ENCODE measurements at places on chromosomes 4 and X.

DNA sequence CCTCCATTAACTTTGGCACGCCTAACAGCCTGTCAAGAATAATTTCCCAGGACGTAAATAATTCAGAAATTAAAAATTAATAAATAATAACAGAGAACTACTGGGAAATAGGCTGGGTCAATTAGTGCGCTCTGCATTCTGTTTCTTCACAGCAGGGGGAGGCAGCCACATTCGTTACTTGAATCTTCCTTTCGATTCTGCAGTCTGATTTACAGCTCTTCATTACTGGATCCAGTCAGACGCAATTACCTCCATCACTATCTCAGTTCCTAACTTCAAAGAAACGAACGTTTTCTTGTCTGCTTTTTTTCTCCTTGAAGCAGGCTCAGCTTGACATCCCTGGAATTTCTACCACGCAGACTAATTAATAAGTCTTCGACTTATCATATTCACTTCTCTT is 9.0 kb upstream of the RPL34 start:
- no peaks in the 10 kb centered on the region for H3K27me3 ChIP-seq
- no peak overlapping the region for H3K27ac ChIP-seq
- no peaks in the 10 kb centered on the region for H3K4me1 ChIP-seq
- DNase-seq, result no peak

DNA sequence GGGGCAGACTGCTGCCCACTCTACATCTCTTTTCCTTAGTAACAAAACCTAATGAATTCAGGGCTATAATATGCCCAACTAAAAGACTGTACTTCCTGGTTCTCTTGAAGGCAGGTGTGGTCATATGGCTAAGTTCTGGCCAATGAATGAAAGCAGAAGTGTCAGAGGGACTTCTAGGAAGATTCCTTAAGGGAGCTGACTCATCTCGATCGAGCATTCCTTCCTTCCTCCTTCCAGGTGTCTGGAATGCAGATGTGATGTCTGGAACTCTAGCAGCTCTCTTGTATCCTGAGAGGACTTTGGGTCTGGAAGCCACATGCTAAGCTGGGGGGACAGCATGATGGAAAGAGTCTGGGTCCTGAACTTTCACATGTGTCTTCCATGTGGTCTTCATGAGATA is 116.2 kb upstream of the STX18 start:
- no peaks in the 10 kb centered on the region for H3K27me3 ChIP-seq
- no peak overlapping the region for H3K4me3 ChIP-seq
- DNase-seq, result no peak
- peaks cover 29% of the 10 kb centered on the region for H3K4me1 ChIP-seq

- no peak for DNase-seq
- H3K27ac ChIP-seq, result peak overlapping the region; percentile 17
- peaks cover 8% of the 10 kb centered on the region for H3K4me1 ChIP-seq
Measured at GRCh38 chr4:8419222-8420041, 21.1 kb downstream of the ACOX3 start.

DNA sequence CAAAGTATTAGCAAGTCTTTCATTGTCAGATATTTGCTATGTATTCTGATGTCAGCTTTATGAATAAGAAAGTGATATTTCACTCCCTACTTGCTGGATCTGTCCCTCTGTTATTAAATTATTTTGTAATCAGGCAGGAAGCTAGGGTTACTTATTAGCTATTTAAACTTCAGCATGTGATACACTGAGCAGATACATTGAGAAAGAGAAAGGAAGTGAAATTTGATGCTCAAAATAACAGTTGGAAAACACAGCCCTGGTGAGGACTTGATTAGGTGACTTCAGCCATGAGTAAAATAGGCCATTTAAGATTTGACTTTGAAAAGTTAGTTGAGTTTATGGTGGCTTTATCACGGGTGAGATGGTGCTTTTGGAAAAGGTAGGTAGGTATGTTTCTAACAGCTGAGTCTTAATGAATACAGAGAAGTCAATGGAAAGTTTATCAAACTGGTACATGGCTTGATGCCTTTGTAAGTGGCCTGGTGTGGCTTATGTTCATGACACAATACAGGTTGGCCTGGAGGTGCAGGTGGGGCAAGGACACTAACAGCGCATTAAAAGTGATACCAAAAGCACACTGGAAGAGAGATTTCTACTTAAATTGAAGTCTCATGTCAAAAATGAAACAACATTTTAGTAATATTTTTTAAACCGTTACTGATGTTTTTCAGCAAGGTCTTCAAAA is 321.2 kb upstream of the SPOCK3 start:
- H3K36me3 ChIP-seq, result no peaks in the 10 kb centered on the region

DNA sequence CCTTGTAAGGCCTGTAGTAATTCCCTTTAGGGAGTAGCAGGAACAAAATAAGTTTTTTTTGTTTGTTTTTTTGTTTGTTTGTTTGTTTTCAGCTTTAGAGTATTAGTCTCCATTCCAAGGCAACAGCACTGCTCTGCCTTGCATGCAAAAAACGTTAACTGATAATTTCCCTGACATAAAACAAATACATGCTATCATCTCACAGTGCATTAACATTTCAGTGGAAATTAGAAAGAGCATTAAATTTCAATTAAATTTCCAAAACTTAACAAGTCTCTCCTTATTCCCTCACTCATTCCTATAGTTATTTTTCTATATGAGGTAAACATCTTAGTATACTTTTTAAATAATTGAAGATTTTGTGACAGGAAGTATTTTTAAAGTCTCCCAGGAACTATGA is 378.4 kb upstream of the PCDH7 start:
- H3K27ac ChIP-seq, result peak overlapping the region; percentile 36
- H3K4me1 ChIP-seq, result peaks cover 27% of the 10 kb centered on the region
- H3K36me3 ChIP-seq, result no peaks in the 10 kb centered on the region
- H3K27me3 ChIP-seq, result no peaks in the 10 kb centered on the region
- no peak overlapping the region for H3K4me3 ChIP-seq
- DNase-seq, result no peak

GRCh38 chrX:71514367-71515037 is 18.4 kb upstream of the OGT start:
- H3K4me3 ChIP-seq, result no peak overlapping the region
- H3K27ac ChIP-seq, result peak overlapping the region; percentile 29
- peaks cover 11% of the 10 kb centered on the region for H3K4me1 ChIP-seq

GRCh38 chrX:7102119-7102518 is 45.4 kb upstream of the STS start:
- H3K4me1 ChIP-seq, result no peaks in the 10 kb centered on the region
- no peak overlapping the region for H3K4me3 ChIP-seq
- no peaks in the 10 kb centered on the region for H3K27me3 ChIP-seq
- peaks cover 21% of the 10 kb centered on the region for H3K36me3 ChIP-seq
- no peak overlapping the region for H3K27ac ChIP-seq

DNA sequence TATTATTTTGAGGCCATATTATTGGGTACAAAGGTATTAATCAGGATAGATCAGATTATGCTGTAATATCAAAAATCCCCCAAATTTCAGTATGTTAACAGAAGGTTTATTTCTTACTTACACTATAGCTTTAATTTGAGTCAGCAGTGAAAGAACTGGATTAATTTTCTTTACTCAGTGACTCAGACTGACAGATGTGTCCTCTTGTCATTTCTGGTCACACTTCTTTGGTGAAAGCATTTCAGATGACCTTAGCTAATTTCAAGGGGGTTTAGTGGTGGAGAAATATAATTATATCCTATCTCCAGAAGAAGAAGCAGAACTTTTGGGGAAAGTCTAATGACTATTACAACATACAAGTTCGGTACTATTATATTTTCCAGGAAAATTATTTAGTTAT is 12.4 kb downstream of the DDIT4L start:
- no peaks in the 10 kb centered on the region for H3K4me1 ChIP-seq
- no peaks in the 10 kb centered on the region for H3K27me3 ChIP-seq
- DNase-seq, result no peak
- no peak overlapping the region for H3K4me3 ChIP-seq
- H3K27ac ChIP-seq, result no peak overlapping the region
